ENCODE measurements at places on chromosomes 7 and 10.

GRCh38 chr7:42690794-42691639 is 220.9 kb downstream of the C7orf25 start:
- peak; percentile 7 for DNase-seq

GRCh38 chr7:22612776-22613175 is 112.8 kb upstream of the STEAP1B start:
- no peak for DNase-seq

- DNase-seq = no peak
These were observed 634.4 kb upstream of the POT1 start for GRCh38 chr7:125563964-125564529.

DNA sequence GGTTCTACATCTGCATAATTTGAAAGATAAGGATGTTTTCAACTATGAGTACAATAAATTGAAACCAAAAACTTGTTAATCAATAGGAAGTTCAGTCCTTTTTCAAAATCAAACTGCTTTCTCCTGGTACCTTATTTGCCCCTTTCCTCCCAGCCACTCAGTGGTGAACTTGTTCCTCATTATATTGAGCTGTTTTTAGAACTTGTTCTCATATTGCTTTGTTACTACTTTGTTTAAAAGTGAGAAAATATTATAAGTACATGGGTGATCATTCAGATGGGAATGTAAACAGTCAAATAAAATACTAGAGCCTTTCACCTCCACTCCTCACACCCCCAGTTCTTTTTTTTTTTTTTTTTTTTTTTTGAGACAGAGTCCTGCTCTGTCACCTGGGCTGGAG is 17.2 kb downstream of the UBE3C start:
- DNase-seq = no peak

DNA sequence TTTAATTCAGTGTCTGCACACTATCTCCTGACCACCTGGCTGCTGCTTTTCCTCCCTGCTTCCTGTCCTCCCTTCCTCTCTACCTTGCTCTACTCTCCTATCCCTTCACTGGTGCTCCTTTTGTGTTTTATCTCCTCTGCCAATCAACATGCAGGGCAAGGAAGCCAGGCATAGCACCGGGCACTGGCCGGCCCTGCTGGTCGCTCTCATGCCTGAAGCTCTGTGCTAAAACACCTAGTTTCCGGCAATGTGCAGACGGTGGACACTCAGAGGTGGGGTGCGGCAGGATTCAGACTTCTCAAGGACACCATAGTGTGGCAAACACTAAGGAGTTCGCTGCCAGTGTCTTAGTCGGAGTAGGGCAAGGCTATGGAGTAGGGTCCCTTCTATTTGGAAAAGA is 177.1 kb downstream of the PRKCQ start:
- DNase-seq = no peak

DNA sequence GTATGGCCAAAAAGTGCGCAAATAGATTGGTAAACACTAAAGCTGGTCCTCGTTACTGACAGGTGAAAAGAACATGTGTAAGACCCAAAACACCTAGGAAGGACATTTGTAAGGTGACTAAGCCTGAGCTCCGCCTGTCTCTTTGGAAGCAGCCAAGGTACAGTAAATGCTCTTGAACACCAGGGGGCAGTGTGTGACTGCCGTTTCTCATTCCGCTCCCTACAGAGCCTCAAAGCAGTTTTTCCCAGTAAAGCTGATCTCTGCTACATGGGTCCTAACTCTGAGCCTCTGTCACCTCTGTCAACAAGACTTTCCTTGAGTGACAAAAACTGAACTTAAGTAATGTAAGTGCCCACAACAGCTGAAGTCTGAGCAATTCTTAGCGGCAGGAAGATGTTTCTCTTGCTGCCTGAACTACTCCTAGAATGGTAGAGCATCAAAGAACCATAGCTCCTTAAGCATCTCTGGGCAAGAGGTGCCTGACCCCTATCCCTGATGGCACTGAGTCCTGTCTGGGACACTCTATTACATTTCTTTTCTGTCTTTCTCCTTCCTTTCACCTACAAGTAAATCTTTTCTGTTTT is 238.0 kb upstream of the INHBA start:
- no peak for DNase-seq

- no peak for DNase-seq
These were observed 66.2 kb upstream of the NME8 start for GRCh38 chr7:37782166-37782565.

DNA sequence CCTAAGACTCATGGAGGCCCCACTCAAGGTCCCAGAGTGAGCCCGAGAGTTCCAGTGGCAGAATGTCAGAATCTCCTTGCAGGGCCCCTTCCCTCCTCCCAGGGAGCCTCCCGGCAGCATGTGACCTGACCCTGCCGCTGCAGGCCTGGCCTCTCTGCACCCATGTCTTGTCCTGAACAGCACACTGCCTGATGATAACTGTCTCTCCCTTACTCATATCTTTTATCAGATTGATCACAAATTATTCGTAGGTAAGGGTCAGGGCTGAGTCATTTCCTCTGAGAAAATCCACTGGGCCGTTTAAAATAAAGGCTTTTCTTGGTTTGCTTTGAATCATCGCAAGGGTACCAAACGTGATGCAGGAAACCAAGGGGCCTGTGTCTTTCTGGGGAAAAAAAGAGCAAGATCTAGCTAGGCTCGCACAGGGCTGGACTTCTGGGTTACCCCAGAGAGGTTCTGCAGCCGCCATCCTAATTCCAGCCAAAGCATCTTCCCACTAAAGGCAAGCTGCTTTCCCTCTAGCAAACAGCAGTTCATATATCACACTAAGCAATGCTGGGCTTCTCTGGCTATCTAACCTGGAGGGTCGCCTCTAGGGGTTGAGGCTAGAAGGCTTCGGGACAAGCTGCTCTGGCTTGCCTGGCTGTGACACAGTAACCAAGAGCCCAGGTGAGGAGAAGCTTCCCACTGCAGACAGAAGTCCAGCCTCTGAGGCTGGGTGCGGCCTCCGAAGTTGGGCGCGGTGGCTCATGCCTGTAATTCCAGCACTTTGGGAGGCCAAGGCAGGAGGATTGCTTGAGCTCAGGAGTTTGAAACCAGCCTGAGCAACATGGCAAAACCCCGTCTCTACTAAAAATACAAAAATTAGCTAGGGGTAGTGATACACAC is 104.9 kb downstream of the SPDYE5 start:
- DNase-seq = no peak

DNA sequence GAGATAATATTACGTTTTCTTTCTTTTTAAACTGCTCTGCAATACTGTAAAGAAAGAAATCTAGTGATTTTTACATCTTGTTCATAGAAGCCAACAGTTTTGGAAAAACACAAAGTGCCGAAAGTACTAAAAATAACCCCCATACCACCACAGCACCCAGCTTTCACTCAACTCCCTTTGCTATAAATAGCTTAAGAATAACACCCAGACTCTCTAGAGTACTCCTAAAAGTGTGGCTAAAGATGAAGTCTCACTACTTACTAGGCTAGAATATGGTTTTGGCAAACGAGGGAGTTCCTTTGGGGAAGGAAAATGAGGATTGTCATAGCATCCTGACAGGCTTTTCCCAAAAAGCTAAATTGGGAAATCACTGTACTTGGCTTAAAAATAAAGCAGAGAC is 151.8 kb upstream of the ANK3 start:
- no peak for DNase-seq

- DNase-seq = no peak
These were observed 45.7 kb upstream of the RBM33 start for GRCh38 chr7:155598810-155599210.

GRCh38 chr7:47507522-47507921 is 74.4 kb downstream of the TNS3 start:
- no peak for DNase-seq

GRCh38 chr7:68724965-68725364 is 873.3 kb upstream of the AUTS2 start:
- DNase-seq = no peak

DNA sequence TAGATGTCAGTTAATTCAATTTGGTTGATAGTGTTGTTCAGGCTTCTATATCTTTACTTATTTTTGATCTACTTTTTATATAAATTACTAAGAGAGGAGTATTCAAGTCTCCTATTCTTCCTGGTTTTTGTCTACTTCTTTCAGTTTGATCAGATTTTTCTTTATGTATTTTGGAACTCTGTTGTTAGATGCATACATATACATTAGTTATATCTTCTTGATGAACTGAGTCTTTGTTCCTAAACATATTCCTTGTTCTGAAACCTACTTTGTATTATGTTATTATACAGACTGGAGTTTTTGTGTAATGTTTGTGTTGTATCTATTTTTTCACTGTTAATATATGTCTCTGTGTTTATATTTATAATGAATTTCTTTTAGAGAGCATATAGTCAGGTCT is 118.8 kb downstream of the LRMDA start:
- no peak for DNase-seq

DNA sequence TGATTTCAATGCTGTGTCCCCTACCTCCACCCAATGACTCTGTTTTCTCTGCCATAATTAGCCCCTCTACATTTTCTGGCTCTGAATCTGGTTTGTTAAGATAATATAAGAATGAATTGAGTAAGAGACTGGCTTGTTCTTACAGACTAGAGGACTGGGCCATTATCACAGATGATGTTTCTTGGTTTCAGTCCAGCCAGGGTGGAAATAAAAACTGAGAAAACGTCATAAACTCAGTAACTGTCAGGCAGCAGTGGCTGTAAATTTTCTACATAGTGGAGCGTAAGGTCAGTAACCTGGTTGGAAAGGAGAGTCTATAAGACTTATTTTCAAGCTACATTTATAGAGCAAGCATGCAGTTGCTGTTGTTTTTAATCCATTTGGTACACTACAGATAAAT is 485.4 kb downstream of the HTR7 start:
- no peak for DNase-seq

- no peak for DNase-seq
These were observed 585.2 kb upstream of the CELF2 start for GRCh38 chr10:10432296-10433035.

- no peak for DNase-seq
These were observed 34.8 kb upstream of the CARD11 start for GRCh38 chr7:3078514-3078913.

DNA sequence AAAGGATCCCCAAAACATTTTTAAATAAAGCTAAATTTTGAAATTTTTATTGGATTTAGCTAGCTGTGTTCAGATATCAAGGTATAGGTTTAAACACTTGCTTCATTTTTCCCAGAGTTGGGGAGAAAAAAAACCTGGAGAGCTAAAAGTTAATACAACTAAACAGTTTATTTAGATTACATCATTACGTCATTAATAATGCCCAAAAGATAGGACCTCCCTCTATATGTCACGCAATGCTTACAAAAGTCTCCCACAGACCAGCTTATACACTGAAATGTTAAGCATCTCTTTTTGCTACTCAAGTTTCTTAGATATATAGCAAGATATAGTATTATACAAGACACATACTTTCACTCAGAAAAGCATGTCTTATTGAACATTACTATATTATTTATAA is 160.0 kb upstream of the SEMA3E start:
- DNase-seq = no peak

DNA sequence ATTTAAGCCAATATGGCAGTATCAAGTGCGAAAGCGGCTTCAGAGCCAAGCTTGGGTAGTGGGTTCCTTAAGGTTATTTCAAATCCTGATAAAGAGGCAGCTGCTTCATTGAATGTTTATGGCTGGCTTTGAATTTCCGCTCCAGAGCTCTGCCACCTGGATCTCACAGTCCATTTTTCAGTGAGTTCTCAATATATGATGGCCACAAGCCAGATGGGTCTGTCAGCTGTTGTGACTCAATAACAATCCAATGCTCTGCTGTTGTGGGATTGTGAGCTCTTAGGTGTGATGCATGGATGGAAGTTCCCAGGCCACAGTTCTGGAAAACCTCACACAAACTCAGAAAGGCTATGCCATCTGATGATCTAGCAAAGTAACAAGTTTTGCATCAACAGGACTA is 743.8 kb upstream of the LRRN3 start:
- DNase-seq = no peak

- DNase-seq = no peak
These were observed 24.8 kb upstream of the SFMBT2 start for GRCh38 chr10:7435674-7436073.

DNA sequence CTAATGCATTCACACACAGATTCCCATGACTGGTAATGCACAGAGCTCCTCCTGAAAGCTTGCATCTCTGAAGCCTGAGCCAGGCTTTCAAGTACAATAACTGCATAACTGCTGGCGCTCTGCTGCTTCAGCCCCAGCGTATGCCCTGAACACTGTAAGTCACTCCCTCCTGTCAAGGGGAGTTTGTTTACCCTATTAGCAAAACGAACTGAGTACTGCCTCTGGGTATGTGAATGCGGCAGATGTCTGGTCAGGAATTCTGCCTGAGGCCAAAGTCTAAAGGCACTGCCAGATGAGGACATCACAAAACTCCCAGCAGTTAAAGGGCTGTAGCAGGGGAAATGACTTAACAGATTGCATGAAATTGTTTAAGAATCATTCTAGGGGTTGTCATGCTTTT is 97.7 kb downstream of the NRCAM start:
- DNase-seq = peak; percentile 55

DNA sequence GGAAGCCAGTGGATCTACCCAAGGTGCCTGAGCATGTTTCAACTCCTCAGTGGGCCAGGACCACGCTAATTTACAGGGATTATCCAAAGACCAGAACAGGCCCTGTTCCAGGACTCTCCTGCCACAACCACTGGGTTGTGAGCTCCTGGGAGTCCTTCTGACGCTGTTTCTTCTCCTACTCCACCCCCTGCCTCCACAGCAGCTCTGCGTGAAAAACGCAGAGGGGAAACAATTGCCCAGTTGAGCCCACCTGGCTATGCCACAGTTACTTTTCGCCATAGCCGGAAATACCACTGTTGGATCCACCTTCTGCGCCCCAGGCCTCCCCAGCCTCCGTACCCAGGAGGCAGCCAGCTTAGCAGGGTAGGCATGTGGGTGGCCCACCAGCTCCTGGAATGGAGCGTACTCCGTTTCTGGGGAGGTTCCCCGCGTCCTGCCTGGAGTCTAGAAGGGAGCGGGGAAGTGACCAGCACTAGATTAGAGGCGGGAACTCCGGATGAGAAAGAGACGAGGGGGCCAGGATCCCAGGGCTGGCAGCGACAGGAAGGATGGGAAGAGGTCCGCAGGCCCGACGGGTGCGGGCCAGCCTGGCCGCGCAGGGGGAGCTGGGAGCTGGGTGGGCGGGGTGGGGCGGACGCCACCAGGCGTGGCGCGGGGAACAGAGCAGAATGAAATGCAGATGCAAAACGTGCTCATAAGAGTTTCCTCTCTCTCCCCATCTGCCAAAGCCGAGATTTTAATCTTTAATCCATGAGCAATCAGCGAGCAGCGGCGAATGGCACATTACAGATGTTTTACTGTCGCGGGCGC is 32.1 kb upstream of the PAX2 start:
- no peak for DNase-seq

- no peak for DNase-seq
These were observed 330.2 kb upstream of the FZD1 start for GRCh38 chr7:90933984-90934383.

- no peak for DNase-seq
These were observed 77.3 kb downstream of the STK31 start for GRCh38 chr7:23787272-23787671.

DNA sequence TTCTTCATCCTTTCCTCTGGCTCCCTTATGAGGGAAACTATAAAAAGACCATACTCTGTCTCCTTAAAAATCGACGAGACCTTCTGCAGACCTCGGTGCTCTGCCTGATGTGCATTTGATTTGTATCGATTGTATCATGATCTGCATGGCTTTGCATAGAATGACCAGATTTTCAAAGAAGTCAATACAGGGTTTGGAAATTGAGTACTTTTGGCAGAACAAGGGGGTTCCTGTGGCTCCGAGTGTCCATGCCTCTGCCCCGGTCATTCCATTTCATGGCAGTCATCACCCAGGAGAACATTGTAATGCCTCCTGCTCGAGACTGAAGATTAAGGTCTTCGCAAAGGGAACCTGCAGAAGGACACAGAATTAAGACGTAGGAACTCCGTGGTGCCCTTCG is 685 bp downstream of the CASP2 start:
- DNase-seq = no peak

Measured in AG09309 (cell line).